NCI-H2171 (cell line): ENCODE measurements at places on chromosomes 5 and 9.

- DNase-seq, result no peak
Observed at GRCh38 chr5:67431191-67431590, 234.6 kb upstream of the CD180 start.

- no peak for DNase-seq
Observed at GRCh38 chr5:82730913-82731312, 346.3 kb downstream of the TMEM167A start.

DNA sequence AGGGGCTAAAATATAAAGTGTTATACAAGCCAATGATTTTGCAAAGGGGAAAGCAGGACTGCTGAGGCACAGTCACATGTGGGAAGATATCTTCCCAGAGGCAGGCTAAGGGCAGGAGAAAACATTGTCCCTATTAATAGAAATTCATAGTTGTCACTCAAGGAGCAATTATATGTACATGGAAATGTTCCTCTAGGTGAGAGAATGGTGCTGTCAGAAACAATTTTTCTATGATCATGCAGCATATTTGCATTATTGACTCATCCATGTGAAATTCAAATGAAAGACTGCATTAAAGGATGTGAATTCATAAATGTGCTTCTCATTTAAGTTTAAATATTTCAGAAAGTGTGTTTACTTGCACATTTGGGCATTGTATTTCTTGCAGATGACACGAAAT, 775.9 kb upstream of the CDH9 start:
- DNase-seq, result no peak

GRCh38 chr5:142684508-142685041, 1.3 kb downstream of the FGF1 start:
- DNase-seq, result no peak

GRCh38 chr5:168114444-168115017, 176.9 kb upstream of the WWC1 start:
- no peak for DNase-seq

DNA sequence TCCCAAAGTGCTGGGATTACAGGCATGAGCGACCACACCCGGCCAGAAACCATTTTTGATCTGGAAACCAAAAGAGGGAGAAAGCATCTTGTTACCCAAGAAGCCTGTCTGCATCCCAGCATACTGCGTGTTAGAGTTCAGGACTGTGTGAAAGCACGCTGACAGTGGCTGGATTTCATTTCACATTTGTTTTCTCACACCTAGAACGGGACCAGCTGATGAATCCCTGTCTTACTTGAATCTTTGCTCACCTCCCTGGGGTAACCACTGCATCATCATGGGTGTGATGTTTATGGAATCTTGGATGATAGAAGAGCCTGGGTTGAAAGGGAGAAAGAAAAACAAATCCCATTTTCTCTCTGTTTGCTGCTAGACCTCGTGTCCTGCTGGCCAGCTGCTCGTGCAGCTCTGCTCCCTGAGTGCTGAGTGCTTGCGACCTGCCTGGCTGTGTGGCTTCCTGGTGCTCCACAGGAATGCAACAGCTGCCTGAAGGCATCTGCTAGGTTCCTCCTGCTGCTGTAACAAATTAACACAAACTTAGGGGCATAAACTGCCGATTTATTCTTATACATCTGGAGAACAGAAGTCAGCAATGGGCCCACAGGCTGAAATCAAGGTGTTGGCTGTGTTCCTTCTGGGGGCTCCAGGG, 378.3 kb upstream of the DAP start:
- DNase-seq, result no peak

DNA sequence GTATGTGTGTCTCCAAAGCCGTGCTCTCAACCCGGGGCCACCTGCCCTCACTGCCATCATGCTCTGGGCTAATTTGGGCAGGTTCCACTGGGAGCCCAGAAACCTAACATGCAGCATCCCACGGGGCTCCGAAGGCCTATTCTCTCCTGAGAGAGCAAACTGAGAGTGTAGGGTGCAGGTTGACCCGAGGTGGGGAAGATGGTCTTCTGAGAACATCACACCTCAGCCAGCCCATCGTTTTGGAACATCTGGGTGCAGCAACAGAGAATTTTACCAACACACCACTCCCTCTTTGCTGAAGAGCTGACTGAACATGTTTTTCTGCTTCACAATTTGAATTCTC, 294.6 kb upstream of the TUT7 start:
- no peak for DNase-seq

GRCh38 chr5:120239086-120239485, 225.0 kb upstream of the PRR16 start:
- no peak for DNase-seq

GRCh38 chr9:13705373-13705772, 425.9 kb upstream of the MPDZ start:
- DNase-seq, result no peak

- DNase-seq, result no peak
Observed at GRCh38 chr5:164748861-164749260, 1243.4 kb downstream of the MAT2B start.

DNA sequence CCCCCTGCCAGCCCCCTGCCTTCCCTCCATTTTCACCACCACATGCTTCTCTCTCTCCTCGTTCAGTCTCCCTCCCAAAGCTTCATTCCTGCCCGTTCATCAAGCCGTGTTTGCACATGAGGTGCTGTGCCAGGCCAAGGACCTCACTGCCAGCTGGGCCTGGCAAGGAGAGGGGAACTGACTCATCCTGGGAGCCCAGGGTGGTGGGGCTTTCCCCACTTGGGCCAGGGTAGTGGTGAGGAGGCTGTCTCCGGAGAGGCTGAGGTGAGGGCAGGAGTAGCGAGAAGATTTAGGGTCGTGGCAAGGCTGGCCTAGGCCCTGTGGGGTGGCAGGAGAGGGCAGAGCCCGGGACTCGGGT, 30.4 kb upstream of the NOTCH1 start:
- no peak for DNase-seq
